Naive thymus-derived CD8-positive, alpha-beta T cell (primary cell): ENCODE measurements at places on chromosomes 1 and 21. TPM values are rescaled to one million over a fixed set of nuclear protein-coding genes. Genes with fewer than 3 reads are reported as not detected.

CFHR5 gene
- not detected for polyA plus RNA-seq

DNA sequence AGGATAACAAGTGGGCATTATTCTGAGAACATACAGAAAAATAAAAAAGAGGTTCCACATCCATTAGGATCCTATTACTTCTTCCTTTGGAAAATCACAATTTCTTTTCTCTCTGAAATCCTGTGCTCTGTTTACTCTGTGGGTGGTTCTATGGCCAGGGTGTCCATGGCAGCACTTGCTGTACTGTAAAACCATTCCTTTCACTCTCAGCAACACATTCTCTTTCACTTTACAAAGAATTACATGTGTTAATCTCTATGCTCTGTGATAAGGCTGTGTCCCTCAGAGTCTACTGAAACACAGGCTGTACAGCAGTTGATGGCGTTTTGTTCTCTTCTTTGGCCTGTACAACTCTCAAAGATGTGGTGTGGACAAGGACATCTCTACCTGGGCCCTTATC lies 524.1 kb downstream of the PTBP2 start:
- H3K4me3 ChIP-seq, result no peak overlapping the region
- H3K36me3 ChIP-seq, result no peaks in the 10 kb centered on the region
- H3K27ac ChIP-seq, result no peak overlapping the region
- no peak for DNase-seq
- no peaks in the 10 kb centered on the region for H3K27me3 ChIP-seq

- H3K27me3 ChIP-seq, result no peaks in the 10 kb centered on the region
- DNase-seq, result no peak
- H3K4me1 ChIP-seq, result peaks cover 18% of the 10 kb centered on the region
- no peak overlapping the region for H3K4me3 ChIP-seq
Measured at GRCh38 chr1:109167001-109167506, 46.7 kb upstream of the SARS1 start.

RBM8A gene
- polyA plus RNA-seq, result 191 TPM

DNA sequence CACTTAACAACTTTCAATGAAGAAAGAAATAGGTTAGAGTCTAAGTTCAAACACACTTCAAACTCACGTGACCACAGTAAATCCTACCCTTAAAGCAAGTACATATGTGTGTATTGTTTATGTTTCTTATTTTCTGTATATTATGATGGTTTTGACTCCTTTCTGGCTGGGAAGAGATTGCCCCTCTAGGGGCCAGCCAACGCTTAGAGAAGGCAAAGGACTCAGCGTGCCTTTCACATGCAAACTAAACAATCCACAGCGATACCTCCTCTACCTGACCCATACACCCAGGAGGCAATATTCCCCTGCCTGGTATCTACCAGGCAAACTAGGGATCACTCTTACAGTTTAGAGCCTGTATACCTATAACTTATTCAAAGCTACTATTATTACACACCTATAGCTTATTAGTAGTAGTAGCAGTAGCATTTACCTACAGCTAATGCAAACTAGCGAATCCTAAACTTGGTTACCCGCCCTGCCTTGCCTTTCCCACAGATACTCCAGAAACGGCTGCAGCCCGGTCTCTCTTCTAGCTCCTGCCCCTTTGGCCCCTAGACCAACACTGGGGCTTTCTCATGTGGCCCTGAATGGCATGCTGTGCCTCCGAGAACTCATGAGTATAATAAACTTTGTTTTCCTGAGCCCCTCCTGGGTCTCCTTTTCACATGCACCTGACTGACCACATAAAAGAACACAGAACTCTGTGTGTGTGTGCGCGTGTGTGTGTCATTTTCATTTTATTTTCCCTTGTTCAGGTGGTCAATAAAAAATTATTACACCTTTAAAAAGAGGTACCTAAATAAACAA lies 14.0 kb downstream of the NRIP1 start:
- H3K4me1 ChIP-seq, result peaks cover 71% of the 10 kb centered on the region
- H3K36me3 ChIP-seq, result no peaks in the 10 kb centered on the region
- H3K27me3 ChIP-seq, result no peaks in the 10 kb centered on the region
- H3K27ac ChIP-seq, result peak overlapping the region; percentile 78
- no peak for DNase-seq
- H3K4me3 ChIP-seq, result peak overlapping the region; percentile 79

- no peaks in the 10 kb centered on the region for H3K27me3 ChIP-seq
- DNase-seq, result no peak
- no peak overlapping the region for H3K4me3 ChIP-seq
- H3K4me1 ChIP-seq, result no peaks in the 10 kb centered on the region
Measured at GRCh38 chr1:201329801-201330200, 46.5 kb downstream of the PKP1 start.

GBP7 gene
- not detected for polyA plus RNA-seq

DNA sequence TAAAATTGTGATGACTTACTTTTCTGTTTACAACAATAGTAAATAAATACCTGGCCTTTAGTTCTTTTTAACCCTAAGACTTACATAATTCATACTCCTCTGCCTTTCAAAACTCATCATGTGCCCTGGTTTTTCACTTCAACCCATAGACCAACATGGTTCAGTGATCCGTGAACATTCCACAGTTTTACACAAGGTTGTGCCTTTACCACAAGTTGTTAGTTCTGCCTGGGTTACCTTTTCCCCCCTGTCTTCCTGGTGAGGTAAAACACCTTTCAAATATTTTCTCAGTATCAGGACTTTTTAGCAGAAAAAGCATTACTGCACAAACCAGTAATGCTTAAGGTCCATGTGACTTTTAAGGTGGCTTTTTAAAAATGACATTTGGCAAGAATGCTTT lies 1466.4 kb downstream of the PLA2G4A start:
- no peaks in the 10 kb centered on the region for H3K4me1 ChIP-seq
- no peak overlapping the region for H3K27ac ChIP-seq
- DNase-seq, result no peak
- H3K36me3 ChIP-seq, result peaks cover 6% of the 10 kb centered on the region

GRCh38 chr1:33442141-33442540 lies 11.2 kb upstream of the PHC2 start:
- peaks cover 30% of the 10 kb centered on the region for H3K27me3 ChIP-seq
- H3K4me3 ChIP-seq, result no peak overlapping the region
- H3K27ac ChIP-seq, result no peak overlapping the region
- H3K36me3 ChIP-seq, result no peaks in the 10 kb centered on the region
- H3K4me1 ChIP-seq, result no peaks in the 10 kb centered on the region
- DNase-seq, result no peak

DNA sequence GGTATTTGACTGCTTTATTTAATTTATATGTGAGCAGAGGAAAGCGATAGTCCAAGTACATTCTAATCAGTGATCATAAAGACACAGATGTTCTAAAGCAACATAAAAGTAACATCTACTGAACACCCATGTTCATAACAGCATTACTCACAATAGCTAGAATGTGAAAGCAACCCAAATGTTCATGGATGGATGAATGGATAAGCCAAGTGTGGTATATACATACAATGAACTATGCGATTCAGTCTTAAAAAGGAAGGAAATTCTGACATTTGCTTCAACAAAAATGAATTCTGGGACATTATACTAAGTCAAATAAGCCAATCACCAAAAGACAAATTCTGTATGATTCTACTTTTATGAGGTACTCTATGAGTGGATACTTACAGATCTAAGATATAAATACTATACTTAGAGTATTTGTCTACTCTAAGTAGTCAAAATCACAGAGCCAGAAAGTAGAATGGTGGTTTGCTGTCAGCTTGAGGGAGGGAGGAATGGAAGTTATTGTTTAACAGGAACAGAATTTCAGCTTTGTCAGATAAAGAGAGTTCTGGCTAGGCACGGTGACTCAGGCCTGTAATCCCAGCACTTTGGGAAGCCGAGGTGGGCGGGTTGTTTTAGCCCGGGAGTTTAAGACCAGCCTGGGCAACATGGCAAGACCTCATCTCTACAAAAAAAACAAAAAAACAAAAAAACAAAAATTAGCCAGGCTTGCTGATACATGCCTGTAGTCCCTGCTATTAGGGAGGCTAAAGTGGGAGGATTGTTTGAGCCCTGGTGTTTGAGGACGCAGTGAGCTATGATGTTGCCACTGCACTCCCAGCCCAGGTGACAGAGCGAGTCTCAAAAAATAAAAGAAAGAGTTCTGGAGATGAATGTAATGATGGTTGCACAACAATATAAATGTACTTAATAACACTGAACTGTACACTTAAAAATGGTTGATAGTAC lies 79.7 kb upstream of the ARHGAP29 start:
- H3K4me3 ChIP-seq, result no peak overlapping the region
- no peak for DNase-seq
- H3K36me3 ChIP-seq, result no peaks in the 10 kb centered on the region
- H3K27me3 ChIP-seq, result peaks cover 2% of the 10 kb centered on the region
- H3K27ac ChIP-seq, result no peak overlapping the region

GRCh38 chr1:31433396-31433930 lies 20.4 kb downstream of the SERINC2 start:
- H3K27me3 ChIP-seq, result peaks cover under 1% of the 10 kb centered on the region
- H3K36me3 ChIP-seq, result no peaks in the 10 kb centered on the region
- no peak for DNase-seq
- H3K27ac ChIP-seq, result no peak overlapping the region

FHAD1 gene
- polyA plus RNA-seq, result not detected
